ENCODE measurements at places on chromosomes 6 and 20. TPM values are rescaled to one million over a fixed set of nuclear protein-coding genes. Genes with fewer than 3 reads are reported as not detected.

DNA sequence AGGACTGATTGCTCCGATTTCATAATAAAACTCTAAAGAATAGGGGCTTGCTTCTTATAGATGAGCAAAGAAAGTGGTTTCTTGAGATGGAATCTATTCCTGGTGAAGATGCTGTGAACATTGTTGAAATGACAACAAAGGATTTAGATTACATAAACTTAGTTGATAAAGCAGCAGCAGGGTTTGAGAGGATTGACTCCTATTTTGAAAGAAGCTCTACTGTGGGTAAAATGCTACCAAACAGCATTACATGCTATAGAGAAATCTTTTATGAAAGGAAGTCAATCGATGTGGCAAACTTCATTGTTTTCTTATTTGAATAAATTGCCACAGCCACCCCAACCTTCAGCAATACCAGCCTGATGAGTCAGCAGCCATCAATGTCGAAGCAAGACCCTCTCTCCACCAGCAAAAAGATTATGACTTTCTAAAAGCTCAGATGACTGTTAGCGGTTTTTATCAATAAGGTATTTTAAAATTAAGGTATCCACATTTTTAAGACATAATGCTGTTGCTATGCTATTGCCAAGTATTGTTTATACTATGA is 12.7 kb upstream of the MTRF1L start:
- DNase-seq: no peak

GRCh38 chr20:37997516-37997915 is 35.7 kb downstream of the TTI1 start:
- DNase-seq: no peak

DNA sequence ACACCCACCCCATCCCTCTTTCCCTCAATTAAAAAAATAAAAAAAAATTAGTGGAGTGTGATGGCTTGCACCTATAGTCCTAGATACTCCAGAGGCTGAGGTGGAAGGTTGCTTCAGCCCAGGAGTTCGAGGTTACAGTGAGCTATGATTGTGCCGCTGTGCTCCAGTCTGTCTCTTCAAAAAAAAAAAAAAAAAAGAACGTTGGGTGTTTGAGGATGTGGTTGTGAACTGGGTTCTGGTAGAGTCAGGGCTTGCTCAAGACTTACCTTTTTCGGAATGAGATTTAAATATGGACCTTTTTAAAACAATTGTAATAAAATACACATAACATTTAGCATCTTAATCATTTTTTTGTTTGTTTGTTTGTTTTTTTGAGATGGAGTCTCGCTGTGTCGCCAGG is 211.9 kb downstream of the OR2B2 start:
- DNase-seq: no peak

DNA sequence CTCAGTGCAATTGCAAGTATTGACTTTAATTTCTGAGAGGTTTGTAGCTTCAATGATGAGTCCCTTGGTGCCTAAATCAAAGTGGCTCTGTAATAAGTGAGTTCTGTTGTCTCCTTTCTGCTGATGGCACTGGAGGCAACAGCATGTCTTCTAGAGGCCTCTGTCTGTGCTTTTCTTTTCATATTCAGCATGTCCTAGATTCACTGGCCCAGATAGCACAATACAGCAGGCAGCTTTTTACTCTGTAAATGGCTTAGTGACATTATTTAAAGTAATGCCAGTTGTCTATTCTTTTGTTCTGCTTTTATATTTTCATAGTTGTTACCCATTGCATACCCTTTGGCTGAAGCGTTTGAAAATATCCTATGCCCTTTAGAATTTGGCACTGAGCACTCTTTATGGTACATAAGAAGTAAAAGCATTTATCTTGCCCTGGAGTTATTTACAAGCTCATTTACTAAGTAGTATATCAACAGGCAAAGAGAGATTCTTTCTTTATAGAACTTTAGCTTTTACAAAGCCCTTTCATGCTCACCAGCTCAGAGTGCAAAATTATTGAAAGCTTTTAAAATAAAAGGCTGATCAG is 271.5 kb upstream of the KCNQ5 start:
- no peak for DNase-seq

- no peak for DNase-seq
These were observed 18.9 kb downstream of the VPS52 start for GRCh38 chr6:33252759-33253158.

GRCh38 chr6:28867086-28867409 is 56.7 kb downstream of the TRIM27 start:
- no peak for DNase-seq

DNA sequence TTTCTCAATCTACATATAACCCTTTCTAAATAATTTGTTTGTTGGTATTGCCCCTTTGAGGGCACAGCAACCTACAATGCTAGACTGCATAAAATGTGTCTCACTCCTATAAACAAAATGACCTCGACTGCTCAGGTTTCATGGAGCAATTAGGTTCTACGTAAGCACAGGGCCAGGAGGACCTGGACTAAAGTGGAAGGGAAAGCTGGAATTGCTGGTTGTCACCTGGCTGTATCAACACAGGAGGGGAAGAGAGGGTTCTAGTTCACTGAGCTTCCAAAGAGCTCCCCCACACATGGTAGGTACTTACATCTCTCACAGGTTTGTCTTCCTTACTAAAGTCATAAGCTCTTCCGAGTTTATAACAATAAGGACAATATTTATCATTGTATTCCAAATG is 51.0 kb downstream of the NCOA6 start:
- DNase-seq: no peak

DNA sequence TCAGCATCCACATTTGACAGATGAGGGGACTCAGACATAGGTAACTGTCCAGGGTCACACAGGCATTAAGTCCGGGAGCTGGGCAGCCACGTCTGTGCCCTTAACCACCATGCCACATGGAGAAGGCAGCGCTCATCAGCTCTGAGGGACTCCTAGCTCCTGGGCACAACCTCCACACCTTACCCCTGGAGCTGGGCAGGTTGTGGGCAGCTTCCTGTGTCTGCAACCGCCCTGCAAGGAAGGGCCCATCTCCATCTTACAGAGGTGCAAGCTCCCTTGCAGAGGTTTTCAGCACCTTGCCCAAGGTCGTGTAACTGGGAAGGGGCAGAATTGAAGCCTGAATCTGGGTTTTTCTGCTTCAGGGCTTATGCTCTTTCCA is 7.9 kb downstream of the CCDC167 start:
- DNase-seq: no peak

GRCh38 chr6:99002831-99003230 is 55.1 kb upstream of the FBXL4 start:
- DNase-seq: no peak

- no peak for DNase-seq
These were observed 15.4 kb downstream of the SYNJ2 start for GRCh38 chr6:157996918-157997702.

DNA sequence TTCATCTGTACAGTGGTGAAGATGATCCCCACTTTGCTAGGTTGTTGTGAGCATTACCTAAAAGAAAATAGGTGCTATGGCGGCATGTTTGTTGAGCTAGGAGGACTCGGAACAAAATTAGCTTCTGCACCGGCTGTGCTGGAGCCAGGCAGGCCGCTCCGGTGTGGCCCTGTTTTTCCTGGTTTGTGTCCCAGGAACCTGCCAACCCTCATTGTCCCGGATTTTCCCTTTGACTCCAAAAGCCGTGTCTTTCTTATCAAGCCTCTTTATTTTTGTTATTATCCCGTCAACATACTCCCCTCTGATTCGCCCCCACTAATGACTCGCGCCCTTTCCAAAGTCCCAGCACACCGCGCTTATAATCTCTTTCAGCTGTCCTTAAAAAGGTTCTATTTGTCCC is 117.0 kb downstream of the MYLK4 start:
- DNase-seq: no peak

DNA sequence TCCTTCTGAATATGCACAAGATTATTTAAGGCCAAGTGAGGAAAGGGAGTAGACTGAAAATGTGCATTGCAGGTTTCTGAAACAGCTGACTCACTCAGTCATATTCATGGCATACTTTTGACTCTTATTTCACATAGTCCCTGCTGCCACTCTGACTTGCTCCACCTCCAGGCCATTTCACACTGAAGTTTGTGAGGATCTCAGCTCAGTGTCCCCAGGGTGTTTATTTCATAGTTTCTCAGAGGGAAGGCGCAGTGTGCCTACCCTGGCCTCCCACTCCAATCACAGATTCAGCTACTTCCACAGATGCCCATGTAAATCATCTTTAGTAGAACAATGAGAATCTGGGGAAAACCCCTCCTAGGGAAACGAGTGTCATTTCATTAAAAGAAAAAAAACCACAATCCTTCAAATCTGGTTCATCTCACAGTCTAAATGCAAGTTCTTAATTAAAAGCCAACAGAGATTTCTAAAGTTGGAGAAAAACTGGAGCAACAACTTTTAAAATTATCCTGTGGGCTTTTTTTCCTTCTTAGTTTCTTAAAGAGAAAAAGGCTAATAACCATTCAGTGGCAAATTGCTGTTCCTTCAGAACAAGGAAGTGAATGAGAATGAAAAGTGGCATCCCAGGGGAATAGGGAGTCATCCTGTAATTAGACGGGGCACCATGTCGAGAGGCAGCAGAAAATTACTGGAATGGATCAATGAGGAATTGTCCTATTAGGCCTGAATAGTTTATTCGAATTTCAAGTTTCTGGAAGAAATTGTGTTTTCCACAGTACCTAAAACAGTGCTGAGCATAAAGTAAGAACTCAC is 133.6 kb downstream of the TFAP2B start:
- DNase-seq: no peak

GRCh38 chr20:19922716-19923115 is 94.4 kb upstream of the NAA20 start:
- DNase-seq: no peak

DNA sequence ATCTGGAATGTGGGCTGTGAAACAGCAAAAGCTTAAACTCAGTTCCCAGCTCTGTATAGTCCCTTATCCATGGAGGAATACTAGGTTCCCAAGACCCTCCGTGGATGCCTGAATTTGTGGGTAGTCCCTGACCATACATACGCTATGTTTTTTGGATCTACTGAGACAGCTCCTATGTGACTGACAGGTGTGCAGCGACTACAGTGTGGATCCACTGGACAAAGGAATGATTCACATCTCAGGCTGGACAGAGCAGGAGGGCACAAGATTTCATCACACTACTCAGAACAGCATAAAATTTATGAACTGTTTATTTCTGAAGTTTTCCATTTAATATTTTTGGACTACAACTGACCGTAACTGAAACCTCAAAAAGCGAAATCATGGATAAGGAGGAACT is 125.3 kb downstream of the MAP7 start:
- DNase-seq: no peak

GRCh38 chr20:36572701-36573102 is 695 bp upstream of the TGIF2 start:
- DNase-seq: no peak

GRCh38 chr6:25428758-25429317 is 149.7 kb downstream of the CARMIL1 start:
- DNase-seq: no peak

DNA sequence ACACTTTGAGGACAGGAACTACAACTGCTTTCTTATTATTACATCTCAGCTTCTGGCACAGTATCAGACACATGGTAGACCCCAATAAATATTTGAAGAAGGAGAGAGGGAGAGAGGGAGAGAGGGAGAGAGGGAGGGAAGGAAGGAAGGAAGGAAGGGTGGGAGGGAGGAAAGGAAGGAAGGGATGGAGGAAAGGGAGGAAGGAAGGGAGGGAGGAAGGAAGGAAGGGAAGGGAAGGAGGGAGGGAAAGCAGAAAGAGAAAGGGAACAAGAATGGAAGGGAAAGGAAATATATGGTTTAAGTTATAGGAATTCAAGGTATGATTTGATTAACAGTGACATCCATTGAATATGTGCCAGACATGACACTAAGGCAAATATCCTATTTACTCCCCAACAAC is 402.1 kb downstream of the KIF16B start:
- no peak for DNase-seq

GRCh38 chr6:39239527-39240154 is 10.4 kb upstream of the KCNK5 start:
- no peak for DNase-seq

The PTPRA gene
- total RNA-seq: 113 TPM

The MAS1 gene
- 0.35 TPM for total RNA-seq

The BPI gene
- 11.5 TPM for total RNA-seq

The HLA-DRA gene
- total RNA-seq: 356 TPM

The ORC3 gene
- 6.2 TPM for total RNA-seq

The EMILIN3 gene
- 0.77 TPM for total RNA-seq

The OR2J3 gene
- total RNA-seq: not detected

All from uterus (tissue), 4 donors.